Kidney glomerular epithelial cell (primary cell): ENCODE measurements at places on chromosomes 12 and 14.

- DNase-seq = no peak
These were observed 5.5 kb upstream of the SELPLG start for GRCh38 chr12:108638997-108639822.

GRCh38 chr14:65940056-65940735 lies 527.7 kb downstream of the FUT8 start:
- DNase-seq = no peak

DNA sequence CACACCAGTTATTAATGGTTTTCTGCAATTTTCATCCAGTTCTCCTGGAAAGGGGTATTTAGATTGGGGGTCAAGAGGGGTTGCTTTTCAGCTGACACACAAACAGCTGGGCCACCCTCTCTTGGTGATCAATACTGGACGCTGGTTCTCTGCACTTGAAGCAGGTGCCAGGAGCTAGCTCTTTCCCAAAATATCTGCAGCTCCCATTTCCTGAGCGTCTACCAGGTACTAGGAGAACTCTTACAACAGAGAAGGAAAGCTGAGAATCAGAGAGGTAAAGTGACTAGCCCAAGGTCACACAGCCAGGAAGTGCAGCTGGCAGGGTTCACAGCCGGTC lies 1.2 kb downstream of the TESC start:
- no peak for DNase-seq

DNA sequence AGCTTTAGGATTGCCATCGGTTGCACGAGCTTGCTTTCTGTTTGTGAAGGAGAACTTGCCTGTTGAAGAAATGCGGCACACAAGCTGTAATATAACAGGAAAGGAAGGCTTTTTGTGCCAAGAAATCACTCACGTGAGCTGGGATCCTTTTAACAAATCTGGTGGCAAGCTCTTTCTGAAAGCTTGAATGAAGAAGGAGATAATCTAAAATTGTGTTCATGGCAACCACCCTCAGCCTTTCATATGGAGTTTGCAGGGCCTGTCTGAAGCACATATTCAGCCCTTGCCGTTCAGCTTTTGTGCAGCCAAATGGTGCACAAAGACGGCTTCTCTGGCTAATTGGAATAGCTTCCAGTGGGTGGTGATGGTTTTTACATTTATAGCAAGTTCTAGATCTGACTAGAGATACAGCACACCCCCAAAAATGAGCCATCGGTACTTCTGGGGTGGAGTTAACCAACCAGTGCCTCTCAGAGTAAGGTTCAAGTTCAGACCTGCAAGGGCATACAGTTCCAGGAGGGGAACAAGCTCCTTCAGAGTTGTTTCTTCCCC lies 107.4 kb downstream of the AEBP2 start:
- no peak for DNase-seq

- DNase-seq = peak; percentile 3
These were observed 11.3 kb upstream of the USP15 start for GRCh38 chr12:62248873-62249272.

- peak; percentile 37 for DNase-seq
These were observed 88.4 kb downstream of the C12orf75 start for GRCh38 chr12:105418821-105419291.

DNA sequence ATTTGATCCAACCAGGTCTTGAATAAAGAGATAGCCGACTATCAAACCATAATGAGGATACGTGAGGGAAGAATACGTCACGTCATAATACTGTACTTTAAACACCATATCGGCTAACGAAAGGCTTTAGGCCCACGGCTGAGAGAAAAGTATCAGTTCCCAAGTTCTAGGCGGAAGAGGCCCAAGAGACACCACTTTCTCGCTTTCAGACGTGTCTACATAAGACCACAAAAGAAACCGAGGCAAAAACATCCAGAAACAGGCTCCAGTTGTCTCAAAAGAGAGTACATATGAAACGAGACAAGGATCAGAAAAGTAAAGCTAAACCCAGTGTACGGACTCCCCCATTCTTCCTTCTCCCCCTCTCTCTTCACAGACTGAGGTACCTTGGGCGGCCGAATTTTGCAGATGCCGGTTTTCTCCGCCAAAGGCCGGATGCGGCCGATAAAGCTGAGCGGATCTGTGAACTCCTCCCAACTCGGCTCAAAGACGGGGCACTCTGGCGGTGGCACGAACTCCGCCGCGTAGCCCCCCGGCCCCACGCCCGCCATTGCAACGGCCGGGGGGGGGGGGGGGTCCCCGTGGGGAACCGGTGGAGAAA lies 479 bp downstream of the KDM5A start:
- no peak for DNase-seq

DNA sequence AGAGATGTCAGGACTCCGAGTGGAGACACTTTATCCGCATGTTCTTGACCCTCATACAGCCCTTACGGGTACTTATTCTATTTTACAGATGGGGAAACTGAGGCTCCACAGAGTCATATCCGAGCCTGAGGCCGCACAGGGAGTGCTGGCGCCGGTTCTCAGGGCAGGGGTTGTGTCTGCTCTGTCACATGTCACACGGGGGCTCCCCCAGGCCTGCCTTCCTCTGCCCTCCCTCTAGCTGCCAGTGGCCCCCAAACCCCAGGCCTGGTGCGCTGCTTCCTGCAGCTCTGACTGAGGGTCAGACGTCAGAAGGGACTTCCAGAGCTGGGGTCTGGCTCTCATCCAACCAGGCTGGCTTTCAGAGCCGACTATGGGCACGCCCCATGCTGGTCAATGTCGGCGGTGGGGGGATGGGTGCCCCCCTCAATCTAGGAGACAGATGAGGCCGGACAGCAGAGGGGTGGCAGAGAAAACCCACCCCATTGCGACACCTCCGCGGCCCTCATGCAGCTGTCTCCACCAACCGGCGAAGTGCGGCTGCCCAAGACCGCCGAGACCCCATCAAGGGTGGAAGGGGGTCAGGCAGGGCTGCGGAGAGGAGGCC lies 811 bp upstream of the INF2 start:
- no peak for DNase-seq

GRCh38 chr12:19945559-19946435 lies 422.5 kb upstream of the PDE3A start:
- DNase-seq = no peak

DNA sequence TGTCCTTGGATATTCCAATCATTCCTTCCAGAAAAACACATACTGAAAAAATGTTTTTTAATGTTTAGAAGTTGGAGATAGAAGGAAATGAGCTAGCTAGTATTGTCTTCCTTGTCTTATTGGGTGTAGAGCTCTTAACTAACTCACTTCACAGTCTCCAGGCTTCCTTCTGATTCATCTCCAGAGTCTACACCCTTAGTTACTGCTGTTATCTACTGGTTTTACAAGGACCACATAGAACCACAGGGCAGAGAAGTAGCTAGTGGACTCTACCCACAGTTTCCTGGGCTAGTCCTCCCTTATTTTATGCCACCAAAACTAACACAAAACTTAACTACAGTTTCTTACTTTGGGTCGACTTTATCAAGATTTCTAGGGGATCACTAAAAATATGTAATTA lies 31.0 kb upstream of the DHRS4 start:
- DNase-seq = no peak

- DNase-seq = no peak
These were observed 48.2 kb upstream of the PLXNC1 start for GRCh38 chr12:94100211-94100627.

DNA sequence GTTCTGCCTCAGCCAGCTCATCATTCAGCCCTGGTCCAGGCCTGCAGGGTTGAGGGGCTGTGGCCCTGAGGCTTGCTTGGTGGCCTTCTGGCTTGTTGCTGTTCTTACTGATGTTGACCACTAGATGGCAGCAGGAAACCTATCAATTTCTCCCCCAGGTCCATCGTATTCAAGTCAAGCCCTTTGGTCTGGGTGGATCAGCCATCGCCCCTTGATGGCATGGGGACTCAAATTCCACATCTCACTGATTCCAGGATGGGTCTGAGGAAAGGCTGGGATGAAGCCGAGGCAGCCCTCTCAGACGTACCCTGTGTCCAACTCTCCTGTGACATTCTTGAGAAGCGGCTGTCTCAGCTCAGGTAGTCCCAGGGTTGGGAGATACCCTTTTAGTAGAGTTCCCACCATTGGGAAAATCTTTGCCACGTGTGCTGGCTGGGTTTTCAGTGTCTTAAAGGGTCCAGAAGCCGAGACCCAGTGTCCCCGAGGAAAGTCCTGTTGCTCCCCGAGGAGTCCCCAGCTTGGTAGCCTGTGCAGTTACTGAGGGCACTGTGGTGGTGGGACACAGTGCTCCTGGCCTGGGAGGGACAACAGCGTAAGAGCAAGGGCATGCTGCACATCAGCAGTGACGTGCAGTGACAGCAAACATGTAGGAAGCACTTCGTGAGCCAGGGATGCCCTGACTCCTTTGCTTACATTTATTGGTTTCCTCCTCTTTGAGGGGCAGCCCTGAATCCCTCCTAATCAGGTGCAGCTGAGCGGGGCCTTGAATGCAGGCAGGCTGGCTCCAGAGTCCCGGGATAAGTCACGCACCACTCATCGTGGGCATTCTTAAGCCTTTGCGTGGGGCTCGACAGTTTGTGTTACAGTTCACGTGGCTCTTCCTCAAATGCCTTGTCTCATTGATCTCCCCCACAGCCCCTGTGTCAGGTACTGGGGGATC lies 58.6 kb downstream of the TSPAN9 start:
- DNase-seq = peak; percentile 40

- no peak for DNase-seq
These were observed 5.5 kb downstream of the PLEKHG6 start for GRCh38 chr12:6315704-6316597.

GRCh38 chr12:89918172-89918846 lies 209.7 kb upstream of the ATP2B1 start:
- DNase-seq = no peak

DNA sequence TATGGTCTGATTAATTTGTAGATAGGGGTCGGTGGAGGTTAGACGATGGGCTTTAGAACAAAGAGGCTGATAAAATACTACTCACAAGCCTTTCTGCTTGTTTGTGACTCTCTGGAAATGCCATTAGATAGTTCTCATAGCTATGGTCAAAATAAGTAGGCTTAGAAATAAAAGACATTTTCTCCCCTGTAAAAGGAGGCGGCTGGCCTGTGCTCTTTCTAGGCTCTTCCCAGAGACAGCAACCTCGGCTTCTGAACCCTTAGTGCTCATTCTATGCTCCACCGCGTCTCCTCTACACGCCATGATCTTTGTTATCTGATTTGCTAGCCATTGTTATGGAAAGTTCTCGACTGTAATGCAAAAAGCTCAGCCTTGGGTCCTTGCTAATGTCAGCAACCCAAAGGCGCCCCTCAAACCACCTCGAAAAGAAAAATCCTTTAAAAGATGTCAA lies 64.5 kb downstream of the CRADD start:
- peak; percentile 32 for DNase-seq

DNA sequence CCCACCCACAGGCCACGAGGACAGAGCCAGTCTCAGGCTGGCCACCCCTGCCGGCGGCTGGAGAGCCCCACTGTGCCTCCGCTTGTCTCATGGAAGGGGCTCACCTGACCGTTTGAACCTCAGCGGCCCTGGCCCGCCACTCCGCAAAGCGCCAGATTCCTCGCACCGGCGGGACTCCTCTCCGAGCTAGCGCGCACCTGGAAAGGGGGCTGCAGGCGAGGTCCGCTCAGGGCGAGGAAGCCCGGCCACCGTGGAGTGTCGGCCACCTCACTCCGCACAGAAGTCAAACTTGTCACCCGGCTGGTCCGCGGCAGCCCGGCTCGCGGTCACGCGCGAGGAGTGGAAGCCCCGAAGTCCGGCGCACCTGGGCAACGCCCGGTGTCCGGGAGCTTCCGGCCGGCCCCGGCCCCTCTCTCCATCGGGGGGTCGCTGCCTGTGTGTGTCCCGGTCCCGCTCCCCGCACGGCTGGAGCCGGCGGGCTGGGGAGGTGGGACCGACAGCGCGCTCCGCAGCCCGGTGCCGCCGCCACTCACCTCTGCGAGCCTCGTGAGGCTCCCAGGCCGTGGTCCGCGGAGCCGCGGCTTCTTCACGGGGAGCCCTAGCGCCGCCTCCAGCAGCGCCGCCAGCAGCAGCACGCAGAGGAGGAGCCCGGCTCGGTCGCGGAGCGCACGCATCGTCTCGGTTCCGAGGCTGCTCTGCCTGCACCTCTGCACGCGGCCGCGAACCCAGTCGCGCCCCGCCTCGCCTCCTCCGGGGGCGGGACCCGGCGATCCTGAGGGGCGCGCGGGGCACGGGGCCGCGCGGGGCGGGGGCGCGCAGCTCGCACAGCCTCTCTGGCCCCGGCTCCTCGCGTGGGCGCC lies at the start of gene ISM2:
ISM2 (minus strand) TSS at position 697 of the 860 bp plus-strand sequence; CDS start at position 674, 23 bp downstream.
- no peak for DNase-seq

GRCh38 chr12:46702581-46703344 lies 123.0 kb downstream of the SLC38A4 start:
- no peak for DNase-seq

DNA sequence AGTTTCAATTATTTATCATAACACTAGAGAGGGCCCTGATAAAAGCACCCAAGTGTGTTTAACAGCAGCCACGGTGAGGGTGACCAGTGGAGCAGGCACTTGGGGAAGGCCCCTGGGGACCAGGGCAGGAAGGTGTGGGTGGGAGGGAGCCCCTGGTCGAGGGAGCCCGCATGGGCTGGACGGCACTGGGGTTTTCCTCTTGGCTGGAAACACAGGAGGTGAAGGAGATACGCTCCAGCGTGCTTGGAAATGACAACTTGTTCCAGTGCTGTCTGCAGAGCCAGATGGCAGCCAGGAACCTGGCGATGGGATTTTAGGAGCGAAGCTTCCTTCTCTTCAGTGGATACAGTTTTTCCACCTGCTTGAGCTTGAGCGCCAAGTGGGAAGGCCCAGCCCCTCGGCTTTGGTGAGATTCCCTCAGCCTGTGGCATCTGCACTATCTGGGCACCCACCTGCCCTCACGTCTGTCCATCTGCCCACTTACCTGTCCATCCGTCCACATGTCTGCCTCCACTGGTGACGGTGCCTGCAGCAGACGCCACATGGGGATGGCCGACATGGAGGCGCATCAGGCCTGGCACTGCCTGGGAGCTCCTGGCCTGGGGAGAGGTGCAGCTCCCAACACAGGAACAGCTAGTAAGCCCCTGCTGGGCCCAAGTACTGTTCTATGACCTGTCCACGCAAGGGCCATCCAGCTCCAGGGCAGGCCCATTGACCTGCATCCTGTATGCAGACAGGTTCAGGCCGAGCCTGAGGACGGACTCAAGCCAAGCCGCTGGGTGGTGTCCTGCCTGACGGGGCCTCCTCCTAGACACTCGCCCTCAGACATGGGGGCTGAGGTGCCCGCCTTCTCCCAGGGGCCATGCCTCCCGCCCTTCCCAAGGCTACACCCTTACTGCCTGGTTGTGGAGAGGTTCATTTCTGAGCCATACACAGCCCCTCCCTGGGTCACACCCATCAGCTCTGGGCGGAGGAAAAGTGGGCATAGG lies 192.2 kb upstream of the C14orf180 start:
- DNase-seq = no peak
